RPMI7951 (cell line): ENCODE measurements at places on chromosomes 2 and 18. TPM values are rescaled to one million over a fixed set of nuclear protein-coding genes. Genes with fewer than 3 reads are reported as not detected.
A peak's percentile ranks its signal among the peaks of the same experiment; 100 is the strongest.

The DES gene
- total RNA-seq, result 0.20 and 0.60 TPM in 2 replicates

The GKN2 gene
- total RNA-seq, result not detected in 2 replicates

DNA sequence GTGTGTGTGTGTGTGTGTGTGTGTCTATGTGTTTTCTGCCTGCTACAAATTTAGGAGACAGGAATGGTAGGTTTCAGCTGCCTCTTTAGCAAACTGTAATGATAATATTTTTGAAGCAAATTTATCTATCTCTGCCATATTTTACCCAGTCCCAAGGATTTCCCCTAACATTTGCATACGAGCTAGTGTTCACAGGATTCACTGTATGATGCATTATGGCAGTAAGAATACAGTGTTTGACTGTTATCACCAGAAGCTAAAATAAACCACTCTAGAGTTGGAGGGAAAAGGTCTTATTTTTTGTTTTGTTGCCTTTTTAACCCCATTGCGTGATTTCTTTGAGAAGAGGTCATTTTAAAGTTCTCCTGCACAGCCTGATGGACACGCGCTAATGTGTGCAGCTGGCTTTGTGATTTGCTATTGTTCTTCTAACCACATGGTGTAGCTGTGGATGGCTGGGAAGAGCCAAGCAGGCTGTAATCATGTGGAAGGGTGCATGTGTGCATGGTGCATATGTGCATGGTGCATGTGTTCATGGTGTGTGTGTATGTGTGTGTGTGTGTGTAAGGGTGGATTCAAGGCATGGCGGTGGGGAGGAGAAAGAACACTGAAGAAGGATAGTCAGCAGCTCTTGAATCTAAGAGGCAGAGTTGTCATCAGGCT lies 62.4 kb downstream of the PLB1 start:
- DNase-seq, result peak; percentile 23

- DNase-seq, result no peak
Observed at GRCh38 chr2:199987586-199987985, 32.2 kb downstream of the MAIP1 start.

- peak; percentile 80 for DNase-seq
Observed at GRCh38 chr2:219251656-219252055, 1.4 kb upstream of the TUBA4B start.

DNA sequence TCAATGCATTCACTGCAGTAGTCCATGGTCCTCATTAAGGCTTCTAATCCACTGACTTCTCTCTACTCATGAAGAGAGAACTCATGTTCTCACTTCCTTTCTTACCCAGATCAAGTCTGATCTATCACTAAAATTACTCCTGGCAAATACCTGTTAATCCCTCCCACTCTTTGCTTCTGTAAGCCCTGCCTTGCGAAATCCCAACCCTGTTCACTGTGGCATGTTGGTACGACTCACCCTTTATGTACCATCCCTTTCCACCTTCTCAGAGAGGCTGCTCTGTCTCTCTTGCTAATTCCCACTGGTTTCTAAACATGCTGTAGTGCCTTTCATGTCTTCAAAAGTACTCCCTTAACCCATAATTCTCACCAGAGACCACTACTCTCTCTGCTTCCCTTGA lies 272.2 kb upstream of the ACVR2A start:
- no peak for DNase-seq

DNA sequence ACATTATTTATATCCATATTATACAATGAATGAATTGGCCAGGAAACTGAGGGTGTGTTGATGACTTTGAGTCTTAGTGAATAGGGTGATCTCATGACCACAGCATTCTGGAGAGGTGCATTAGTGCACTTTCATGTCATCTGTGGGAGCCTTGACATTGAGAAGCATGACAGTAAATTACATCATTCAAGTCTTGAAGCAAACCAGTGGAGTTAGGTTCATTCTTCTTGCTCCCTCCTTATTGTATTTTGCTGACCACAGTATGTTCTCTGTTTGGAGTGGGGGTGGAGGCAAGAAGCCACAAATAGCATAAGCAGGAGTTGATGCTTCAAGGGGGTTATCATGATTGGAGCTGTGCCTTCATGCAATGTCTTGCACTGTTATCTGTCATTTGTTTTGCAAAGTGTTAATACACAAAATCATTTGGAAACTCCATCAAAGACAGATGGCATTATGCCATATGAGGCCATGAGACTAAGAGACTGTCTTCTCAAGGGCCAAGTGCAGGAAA lies 680.2 kb downstream of the NYAP2 start:
- DNase-seq, result peak; percentile 68

DNA sequence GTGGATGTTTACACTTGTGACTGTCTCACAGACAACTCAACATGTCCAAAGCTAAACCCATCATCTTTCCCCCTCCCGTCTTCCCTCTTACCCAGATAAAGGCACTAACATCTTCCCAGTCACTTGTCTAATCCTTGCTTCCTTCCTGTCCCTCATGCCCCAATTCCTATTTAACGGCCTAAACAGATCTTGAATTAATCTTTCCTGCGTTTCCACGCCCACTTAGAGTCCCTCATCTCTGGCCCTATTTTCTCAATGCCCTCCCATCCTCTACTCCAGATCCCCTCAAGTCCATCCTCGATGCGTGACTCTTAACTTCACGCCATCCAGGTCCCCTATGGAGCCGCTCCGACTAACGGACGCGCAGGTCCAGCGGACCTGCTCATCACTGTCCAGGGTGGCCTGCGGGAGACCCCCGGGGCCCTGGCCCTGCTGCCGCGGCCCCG lies 682 bp upstream of the SCLY start:
- DNase-seq, result no peak

GRCh38 chr2:185128346-185128745 lies 530.0 kb downstream of the ZNF804A start:
- DNase-seq, result no peak

DNA sequence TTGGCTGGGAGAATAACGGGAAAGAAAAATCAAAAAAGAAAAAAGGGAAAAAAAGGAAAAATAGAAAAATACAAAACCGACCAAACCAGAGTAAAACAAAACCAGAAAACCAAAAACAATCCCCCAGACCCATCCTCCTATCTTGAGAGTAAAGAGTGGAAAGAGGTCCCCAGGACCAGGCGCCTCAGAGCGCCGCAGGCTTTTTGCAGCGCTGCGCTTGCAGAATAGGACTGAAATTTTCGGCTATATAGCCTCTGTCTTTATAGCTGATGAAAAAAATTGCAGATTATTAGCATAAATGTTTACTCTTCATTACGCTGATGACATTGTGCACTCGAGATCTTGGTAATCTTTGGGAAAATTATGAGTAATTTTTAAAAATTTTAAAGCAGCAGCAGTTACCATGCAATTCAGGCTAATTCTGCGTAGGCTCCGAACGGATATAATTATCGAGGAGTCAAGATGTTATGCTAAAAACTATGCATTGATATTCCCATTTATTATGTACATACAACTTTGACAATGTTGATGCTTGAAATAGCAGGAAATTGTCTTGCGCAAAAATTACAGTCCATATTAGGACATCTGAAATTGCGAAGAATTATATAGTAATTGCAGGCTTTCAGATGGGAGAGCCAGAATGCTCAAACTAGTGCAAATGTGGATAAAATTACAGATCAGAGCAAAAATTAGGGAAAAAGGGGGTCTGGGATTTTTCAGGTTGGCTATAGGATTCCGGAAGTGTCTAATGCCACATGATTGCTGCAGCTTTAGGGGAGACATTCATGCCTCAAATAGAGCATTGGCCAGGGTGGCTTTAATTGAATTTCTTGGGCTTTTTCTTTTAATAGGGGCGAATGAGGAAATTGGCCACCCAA lies 8.3 kb downstream of the DLX1 start:
- DNase-seq, result no peak

GRCh38 chr2:203648273-203648672 lies 58.2 kb upstream of the CD28 start:
- no peak for DNase-seq
